ENCODE measurements at places on chromosomes 13 and 19.

GRCh38 chr19:18768046-18768771 lies 22.9 kb downstream of the COMP start:
- no peak for DNase-seq

- no peak for DNase-seq
Measured at GRCh38 chr13:110471156-110471832, 90.2 kb downstream of the RAB20 start.

DNA sequence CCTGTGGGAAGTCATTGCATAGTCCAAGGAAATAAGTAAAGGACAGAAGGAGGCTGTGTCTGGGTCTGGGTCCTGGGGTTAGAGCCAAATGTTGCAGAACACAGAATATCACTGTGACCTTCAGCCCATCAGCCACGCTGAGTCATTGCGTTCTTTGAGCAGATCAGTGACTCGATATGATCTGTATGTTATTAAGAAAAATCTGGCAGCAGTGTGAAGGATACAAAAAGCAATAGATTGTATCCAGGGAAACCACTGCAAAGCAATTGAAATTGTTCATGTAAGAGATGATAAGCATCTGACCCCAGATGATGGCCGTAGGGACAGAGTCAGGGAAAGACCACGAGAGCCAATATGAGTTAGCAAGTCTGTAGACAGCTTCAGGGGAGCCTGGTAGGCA lies 1575.1 kb upstream of the SLC10A2 start:
- no peak for DNase-seq

GRCh38 chr13:46229251-46229650 lies 17.5 kb downstream of the LRRC63 start:
- DNase-seq: no peak

GRCh38 chr19:45215391-45216191 lies 29.6 kb downstream of the EXOC3L2 start:
- DNase-seq: peak; percentile 2

GRCh38 chr13:99050983-99051488 lies 73.2 kb upstream of the DOCK9 start:
- DNase-seq: no peak

DNA sequence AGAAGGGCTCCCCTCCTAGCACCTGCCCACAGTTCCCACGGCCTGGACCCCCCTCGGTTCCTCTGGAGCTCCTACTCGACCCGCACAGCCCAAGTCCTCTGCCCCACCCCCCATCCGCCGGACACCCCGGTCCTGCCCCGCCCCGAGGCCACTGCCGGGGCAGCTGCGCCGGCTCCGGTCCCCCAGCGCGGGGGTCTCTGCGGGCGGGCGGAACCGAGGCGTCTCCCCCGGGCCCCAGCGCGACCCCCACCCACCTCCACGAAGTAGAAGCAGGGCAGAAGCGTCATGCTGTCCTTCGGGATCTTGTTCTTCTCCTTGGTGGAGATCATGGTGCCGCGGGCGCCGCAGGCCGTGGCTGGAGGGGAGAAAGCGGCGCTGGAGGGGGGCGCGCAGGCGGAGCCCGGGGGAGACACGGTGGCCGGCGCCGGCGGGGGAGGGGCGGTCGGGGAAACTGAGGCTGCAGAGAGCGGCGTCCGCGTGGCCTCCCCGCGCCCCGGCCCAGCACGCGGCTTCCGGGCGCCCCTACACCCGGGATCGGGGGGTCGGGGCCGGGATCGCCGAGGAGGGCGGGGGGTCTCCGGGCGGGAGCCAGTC lies 427 bp downstream of the PLPPR3 start:
- no peak for DNase-seq

- no peak for DNase-seq
Measured at GRCh38 chr13:30681843-30682242, 53.5 kb upstream of the ALOX5AP start.

DNA sequence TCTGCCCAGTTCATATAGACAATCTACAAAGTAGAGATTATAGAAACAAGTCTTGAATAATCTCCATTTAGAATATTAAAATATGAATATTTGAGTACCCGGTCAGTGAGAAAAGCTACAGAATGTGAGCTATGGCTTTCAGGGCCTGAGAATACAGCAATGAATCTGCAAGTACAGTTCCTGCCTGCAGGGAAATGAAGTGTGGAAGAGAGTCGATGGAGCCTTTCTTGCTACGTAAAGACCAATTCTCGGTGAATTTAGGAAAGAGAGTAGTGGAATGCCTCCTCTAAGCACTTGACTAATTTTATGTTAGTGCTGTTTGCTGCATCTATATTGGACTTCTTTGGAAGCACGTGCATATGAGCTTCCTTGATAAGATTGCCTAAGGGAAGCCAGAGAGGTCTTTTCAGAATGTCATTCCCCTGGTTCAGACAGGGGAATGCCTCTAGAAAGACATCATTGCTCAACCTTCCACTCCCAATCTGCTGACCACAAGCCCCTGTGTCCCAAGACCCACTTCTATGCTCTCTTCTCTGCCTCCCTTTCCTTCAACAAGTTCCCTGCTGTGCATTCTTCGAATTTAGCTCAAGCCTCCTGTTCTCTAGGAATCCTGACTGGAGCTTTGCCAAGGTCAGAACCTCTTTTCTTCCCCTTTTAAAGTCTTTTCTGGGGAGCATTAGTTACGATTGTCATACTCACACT lies 41.9 kb downstream of the GPC6 start:
- DNase-seq: no peak

GRCh38 chr13:76884186-76884906 lies 1.9 kb downstream of the KCTD12 start:
- DNase-seq: no peak

DNA sequence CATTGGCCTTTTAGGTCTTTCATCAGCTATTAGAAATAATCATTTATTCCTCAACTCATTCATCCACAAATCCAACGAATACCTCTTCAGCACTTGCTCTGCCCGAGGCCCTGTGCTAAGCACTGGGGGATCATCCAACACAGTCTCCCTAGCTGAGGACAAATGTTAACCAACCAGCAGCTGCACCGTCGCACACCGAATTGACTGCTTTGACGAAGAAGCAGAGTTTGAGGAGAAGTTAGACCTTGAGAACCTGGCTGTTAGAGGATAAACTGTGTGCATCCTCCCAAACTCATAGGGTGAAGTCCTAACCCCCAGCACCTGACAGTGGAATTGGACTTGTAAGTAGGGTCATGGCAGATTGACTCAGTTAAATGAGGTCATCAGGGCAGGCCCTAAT lies 170.9 kb downstream of the USP12 start:
- DNase-seq: no peak

GRCh38 chr19:13401388-13401787 lies 104.9 kb downstream of the CACNA1A start:
- DNase-seq: no peak

- no peak for DNase-seq
Measured at GRCh38 chr13:99932912-99933311, 38.7 kb downstream of the ZIC5 start.
